Stimulated activated CD4-positive, alpha-beta T cell treated with anti-CD3 and anti-CD28 coated beads, Interleukin-1b, Interleukin-23, amount 100 ng/mL, for 48 hours (primary cell): ENCODE measurements at places on chromosomes 13 and 19.

GRCh38 chr19:17125728-17126677, 50.4 kb downstream of the MYO9B start:
- peak; percentile 57 for DNase-seq

DNA sequence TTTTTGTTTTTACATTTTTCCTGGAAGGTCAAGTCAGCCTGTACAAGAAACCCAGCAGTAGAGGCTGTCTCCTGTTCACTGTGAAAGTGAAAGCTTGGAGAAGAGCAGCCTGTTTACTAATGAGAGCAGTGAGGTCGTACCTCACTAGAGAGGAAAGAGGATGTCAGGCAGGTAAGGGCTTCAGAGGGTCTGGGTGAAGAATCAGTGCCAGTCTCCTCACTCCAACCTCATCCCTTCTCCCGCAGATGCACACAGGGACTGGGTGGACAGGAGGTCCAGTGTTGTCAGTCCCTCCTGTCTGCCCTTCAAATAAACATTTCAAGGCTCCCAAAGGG, 462.5 kb downstream of the KLF5 start:
- no peak for DNase-seq

- peak; percentile 67 for DNase-seq
Observed at GRCh38 chr19:51607920-51608562, 22.2 kb downstream of the SIGLEC5 start.

- peak; percentile 26 for DNase-seq
Observed at GRCh38 chr19:57830071-57830602, at the start of gene ZNF587B. Gene ZNF587B, plus strand, starts transcription at chr19:57830299. Its CDS starts 230 bp downstream, at chr19:57830529.

- DNase-seq: peak; percentile 24
Observed at GRCh38 chr13:40169476-40169875, 497.0 kb downstream of the FOXO1 start.

DNA sequence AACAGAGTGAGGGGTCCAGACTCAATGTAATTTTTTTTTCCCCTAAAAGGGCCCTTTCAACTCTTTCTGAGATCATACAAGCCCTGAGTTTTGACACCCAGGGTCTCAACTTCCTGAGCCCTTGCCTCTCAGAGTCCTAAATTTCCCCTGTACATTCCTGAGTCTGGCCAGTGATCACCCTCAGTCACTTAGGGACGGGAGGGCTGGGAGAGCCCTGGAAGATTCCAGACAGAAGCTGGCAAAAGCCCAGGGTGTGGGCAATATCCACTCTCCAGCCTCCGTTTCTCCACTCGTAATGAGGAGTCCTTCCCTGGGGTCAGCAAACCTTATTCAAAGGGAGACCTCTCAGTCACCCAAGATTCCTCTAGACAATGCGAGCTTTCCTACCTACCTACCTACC, 1.6 kb downstream of the PPP1R13L start:
- no peak for DNase-seq

- DNase-seq: no peak
Observed at GRCh38 chr19:32082028-32082427, 263.4 kb upstream of the ZNF507 start.

DNA sequence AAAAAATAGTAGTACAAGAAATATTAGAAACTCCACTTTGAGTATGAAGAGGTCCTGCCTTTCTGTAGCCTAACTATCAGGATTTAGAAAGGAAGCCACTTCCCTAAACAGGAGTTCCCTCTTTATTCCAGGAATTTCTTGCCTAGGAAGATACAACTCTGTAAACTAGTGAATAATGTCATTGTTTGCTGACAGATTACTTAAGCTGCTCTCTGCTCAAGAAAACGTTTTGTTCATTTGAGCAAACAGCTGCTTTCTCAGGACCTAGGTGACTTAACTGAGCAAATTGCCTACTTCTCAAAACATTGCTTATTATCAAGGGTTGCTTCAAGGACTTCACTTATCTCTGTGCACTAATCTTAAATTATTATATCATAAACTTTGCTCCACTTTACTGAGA, 1419.4 kb upstream of the SLC10A2 start:
- DNase-seq: no peak

- DNase-seq: no peak
Observed at GRCh38 chr19:31166206-31166605, 183.0 kb downstream of the TSHZ3 start.

DNA sequence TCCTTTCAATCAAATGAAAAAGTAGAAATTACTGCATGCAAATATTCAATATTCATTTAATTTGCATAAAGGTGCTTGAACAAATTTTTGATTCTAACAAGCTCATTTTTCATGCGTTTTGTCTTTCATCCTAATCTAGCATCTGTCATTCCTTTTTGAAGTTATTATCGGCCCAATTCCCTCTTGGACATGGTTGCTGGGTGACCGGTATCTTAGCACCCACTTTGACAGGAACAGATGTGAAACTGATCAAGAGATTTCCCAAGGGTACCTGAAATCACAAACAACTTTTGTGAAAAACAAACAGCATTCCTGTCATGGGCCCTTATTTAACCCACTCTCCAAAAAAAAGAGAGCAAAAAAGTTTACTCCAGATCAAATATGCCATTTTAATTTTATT, 13.3 kb downstream of the DACH1 start:
- no peak for DNase-seq

DNA sequence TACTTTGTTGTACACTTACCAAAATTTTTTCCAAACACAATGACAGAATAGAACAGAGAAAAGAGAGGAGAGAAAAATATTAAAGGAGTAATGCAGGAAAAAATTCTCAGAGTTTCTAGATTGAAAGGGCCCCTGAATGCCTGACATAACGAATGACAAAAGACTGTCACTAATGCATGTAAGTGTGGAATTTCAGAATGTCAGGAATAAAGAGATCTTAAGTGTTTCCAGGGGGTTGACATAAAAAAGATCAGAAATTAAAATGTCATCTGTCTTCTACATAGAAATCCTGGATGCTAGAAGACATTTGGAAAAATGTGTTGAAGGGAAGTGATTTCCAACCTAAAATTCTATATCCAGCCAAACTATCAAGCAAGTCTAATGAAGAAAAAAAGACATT, 27.2 kb downstream of the TEX26 start:
- DNase-seq: no peak

GRCh38 chr13:44757671-44758070, 181.5 kb upstream of the TSC22D1 start:
- no peak for DNase-seq

DNA sequence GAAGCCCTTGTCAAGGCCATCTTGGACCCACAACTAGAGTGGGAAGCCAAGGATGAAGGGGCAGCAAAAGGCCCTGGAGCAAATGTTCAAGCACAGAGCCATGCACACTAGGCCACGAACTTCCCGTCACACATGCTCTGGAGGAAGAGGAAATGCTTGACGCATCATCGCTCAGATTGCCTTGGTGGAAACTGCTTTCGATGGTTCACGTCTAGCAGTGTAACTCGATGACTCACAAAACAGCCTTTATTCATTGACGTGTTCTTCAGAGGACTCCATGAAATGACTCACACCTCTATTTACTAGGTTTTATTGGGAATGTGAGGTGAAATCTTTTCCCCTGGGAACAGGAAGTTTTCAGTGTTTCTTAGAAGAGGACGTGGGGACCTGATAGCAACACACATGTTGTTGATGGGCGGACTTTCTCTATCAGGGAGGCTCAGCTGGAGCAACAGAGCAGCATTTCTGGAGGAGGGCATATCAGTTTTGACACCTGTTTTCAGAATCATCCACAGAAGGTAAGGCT, 79.8 kb upstream of the FLT1 start:
- DNase-seq: peak; percentile 62

DNA sequence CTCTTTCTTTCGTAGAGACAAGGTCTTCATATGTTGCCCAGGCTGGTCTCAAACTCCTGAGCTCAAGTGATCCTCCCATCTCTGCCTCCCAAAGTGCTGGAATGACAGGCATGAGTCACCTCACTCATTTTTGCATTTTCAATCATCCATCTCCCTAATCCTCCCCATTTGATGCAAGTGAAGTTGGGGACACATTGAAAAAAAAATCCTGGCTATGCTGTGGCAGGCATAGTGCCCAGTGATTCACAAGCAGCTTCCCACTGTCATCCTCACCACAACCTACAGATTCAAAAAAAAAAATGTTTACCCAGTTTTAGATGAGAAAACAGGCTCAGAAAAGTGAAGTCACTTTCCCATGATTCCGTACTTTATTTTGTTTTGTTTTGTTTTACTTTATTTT, 44.7 kb upstream of the USP29 start:
- no peak for DNase-seq

DNA sequence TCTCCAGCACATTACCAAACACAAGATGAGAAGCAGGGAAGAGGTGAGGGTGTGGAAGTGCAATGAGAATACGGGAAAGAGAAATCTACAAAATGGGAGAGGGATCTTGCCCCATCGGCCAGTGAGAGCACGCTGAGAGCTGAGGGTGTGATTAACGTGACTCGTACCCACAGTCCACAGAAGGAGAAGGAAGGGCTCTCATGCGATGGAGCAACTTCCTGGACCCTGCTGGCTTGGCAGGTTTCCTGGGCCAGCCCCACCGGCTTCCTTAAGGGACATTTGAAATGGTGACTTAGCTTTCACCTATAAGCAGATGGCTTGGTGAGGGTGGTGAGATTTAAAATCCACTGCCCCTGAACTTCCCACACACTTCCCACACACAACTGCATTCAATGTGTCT, 740.1 kb downstream of the UQCRFS1 start:
- DNase-seq: no peak

- peak; percentile 55 for DNase-seq
Observed at GRCh38 chr13:41019011-41019487, at the start of gene ELF1. Gene ELF1, minus strand, starts transcription at chr13:41019316. Its CDS starts 37,262 bp downstream, at chr13:40982054.

- no peak for DNase-seq
Observed at GRCh38 chr19:15330801-15331418, 1.4 kb downstream of the BRD4 start.

DNA sequence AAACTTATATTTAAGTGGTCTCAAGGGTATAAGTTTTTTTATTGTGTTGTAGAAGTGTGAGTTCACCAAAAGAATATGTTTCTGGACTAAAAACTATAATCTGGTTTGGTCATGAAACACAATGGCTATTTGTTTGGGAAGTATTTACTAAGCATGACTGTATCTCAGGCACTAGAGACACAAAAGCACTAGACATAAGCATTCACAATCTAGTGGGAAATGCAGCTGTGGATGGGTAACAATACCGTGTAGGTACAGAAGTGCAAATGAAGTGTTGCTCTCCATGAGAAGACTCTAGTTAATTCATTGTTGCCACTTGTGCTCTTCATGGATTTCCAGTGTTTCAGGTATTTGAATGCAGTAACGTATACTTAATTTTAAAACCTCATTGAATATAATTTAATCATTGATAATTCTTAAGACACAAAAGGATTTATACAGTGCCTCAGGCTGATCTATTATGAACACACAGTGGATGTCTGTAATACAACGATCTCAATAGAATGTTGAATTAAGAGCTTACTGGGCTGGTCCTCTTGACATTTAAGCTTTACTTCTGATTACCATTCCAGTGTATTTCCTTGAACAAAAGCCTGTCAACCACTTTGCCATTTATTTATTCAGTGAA, 50.9 kb downstream of the TPT1 start:
- DNase-seq: no peak

DNA sequence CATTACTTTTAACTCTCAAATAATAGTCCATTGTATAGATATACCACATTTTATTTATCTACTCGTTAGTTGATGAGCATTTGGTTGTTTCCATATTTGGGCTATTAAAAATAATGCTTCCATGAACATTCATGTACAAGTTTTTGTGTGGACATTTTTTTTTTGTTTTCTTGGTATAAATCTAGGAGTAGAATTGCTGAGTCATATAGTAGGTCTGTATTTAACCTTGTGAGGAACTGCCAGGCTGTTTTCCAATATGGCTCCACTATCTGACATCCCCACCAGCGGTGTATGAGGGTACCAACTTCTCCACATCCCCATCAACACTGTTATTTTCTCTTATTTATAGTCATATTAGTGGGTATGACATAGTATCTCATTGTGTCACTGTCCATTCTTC, 143.1 kb downstream of the RAP2A start:
- no peak for DNase-seq

DNA sequence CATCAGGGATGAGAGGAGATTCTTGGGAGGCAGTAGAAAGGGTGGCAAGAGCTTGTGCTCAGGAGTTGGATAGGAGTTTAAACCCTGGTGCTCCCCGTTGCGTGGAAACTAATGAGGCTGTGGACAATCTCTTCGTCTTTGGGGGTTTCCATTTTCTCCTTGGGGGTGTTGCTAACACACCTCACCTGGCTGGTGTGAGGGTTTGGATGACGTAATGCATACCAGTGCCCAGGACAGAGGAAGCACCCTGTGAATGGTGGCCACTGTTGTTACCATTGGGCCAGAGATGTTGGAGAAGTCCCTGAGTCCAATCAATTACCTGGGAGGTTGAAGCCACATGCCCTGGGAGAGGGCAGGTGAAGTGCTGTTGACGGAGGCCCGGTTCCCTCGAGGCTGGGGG, 146.5 kb downstream of the URI1 start:
- no peak for DNase-seq

- DNase-seq: peak; percentile 25
Observed at GRCh38 chr13:79457948-79458347, 23.0 kb upstream of the NDFIP2 start.

DNA sequence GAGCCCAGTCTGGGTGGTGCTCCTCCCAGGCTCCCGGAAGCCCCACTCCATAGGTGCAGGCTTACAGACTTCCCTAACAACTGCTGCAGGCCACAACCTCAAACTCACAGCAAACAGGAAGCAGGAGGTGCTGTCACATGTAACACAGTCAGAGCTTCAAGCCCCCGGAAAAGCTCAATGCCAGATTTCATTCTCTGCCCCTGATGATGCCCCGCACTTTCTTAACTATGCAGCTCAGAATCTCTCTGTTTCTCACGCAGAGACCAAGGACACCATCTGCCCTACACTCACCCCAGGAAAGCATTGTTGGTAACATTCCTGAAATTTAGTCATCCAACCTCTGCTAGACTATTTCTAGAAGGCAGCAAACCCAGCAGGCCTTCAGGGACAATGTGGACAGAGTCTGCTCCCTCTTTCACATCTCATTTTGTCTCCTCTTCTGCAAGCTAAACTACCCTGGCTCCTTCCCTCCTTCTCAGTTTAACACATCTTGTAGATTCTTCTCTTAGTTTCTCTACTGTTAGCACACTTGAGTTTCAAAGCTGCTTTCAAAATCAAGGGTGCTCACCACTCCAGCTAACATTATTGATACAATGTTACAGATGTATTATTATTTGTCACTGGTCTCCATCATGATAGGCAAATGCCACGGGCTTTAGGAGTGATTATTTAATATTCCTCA, 162.5 kb downstream of the KCTD12 start:
- no peak for DNase-seq

- DNase-seq: peak; percentile 92
Observed at GRCh38 chr19:19320361-19321140, at the start of the genes MAU2 and SUGP1. Gene MAU2, plus strand, starts transcription at chr19:19320829. Its CDS starts 31 bp downstream, at chr19:19320860. Gene SUGP1, minus strand, starts transcription at chr19:19320509. Its CDS starts 13 bp downstream, at chr19:19320496.

- no peak for DNase-seq
Observed at GRCh38 chr13:111575719-111576118, 255.3 kb downstream of the TEX29 start.
